ENCODE measurements at places on chromosomes 1 and 21.

GRCh38 chr1:16458831-16459230 is 18.3 kb downstream of the NECAP2 start:
- no peak for DNase-seq

GRCh38 chr1:182446033-182446669 is 3.8 kb upstream of the RGSL1 start:
- DNase-seq, result peak; percentile 83

GRCh38 chr1:242639104-242639503 is 114.6 kb upstream of the PLD5 start:
- no peak for DNase-seq

- no peak for DNase-seq
These were observed 15.7 kb downstream of the PEX14 start for GRCh38 chr1:10490286-10490970.

DNA sequence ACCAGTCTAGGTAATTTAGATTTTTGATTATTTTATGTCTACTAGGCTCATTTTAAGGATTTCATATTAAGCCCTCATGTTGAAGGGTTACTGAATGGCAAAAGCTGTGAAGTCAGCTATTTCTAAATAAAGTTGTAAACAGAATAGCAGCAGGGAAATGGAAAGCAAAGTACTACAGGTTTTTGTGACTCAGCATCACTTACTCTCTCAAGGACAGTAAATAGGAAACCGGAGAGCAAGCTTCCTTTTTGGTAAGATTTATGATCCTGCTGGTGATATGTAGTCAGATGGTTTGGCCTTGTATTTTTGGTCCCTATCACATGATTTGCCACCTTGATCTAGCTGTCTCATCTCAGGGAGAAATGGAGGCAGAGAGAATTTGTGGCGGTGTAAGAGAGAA is 226.0 kb downstream of the RPS6KC1 start:
- DNase-seq, result no peak

DNA sequence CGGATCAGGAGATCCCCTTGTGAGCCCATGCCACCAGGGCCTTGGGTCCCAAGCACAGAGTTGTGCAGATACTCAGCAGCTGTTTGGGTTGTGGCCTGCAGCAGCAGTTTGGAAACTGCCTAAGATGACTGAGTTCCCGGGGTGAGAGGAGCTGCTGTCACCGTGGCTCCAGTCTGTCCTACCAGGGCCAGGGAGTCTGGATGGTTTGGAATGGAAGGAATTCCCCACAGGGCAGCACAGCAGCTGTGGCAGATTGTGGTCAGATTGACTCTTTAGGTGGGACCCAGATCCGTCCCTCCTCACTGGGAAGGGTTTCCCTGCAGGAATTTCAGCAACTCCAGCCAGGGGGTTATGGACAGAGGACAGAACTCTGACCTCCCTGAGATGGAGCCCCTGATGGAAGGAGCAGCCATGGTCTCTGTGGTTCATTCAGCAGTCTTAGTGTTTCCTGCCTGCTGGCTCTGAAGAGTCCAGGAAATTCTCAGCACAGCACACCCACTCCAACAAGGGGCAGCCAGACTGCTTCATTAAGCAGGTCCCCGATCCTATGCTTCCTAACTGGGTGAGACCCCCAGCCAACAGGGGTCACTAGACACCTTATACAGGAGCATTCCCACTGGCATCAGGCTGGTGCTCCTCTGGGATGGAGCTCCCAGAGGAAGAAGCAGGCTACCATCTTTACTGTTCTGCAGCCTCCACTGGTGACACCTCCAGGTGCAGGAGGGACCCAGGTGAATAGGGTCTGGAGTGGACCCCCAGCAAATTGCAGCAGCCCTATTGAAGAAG is 51.5 kb upstream of the TNFSF4 start:
- no peak for DNase-seq

GRCh38 chr21:34986561-34987500 is 62.3 kb downstream of the RUNX1 start:
- peak; percentile 85 for DNase-seq

GRCh38 chr1:84541679-84542078 is 32.6 kb downstream of the CTBS start:
- peak; percentile 18 for DNase-seq

- no peak for DNase-seq
These were observed 227.0 kb downstream of the PBX1 start for GRCh38 chr1:164785841-164786534.

- no peak for DNase-seq
These were observed 453.2 kb downstream of the PTPRU start for GRCh38 chr1:29689372-29690030.

- DNase-seq, result no peak
These were observed 1515.2 kb downstream of the PLA2G4A start for GRCh38 chr1:188343914-188344313.

DNA sequence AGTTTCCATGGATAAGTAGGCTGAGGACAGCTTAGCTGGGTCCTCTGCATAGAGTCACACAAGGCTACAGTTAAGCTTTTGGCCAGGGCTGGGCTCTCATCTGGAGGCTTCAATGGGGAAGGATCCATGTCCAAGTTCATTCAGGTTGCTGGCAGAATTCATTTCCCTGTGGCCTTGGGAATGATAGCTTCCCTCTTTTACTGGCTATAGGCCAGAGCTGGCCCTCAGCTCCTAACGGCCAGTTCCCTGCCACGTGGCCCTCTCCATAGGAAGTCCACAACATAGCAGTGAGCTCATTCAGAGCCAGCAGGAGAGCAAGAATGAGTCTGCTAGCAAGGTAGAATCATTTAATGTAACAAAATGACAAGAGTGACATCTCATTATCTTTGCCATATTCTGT is 15.1 kb upstream of the PODN start:
- no peak for DNase-seq

GRCh38 chr1:92167151-92167550 is 50.6 kb upstream of the C1orf146 start:
- no peak for DNase-seq

GRCh38 chr1:227299688-227300087 is 18.6 kb downstream of the CDC42BPA start:
- DNase-seq, result no peak

GRCh38 chr1:65425006-65425405 is 4.5 kb downstream of the LEPR start:
- no peak for DNase-seq
